ENCODE measurements at places on chromosomes 5 and 9. TPM values are rescaled to one million over a fixed set of nuclear protein-coding genes. Genes with fewer than 3 reads are reported as not detected.

RXRA gene
- 74.6 TPM for polyA plus RNA-seq

PCDHGA7 gene
- polyA plus RNA-seq: 0.69 TPM

TERT gene
- 4.0 TPM for polyA plus RNA-seq

GALNT12 gene
- polyA plus RNA-seq: 45.6 TPM

DAB2IP gene
- 33.0 TPM for polyA plus RNA-seq

FIBCD1 gene
- polyA plus RNA-seq: 1.5 TPM

VLDLR gene
- polyA plus RNA-seq: 9.1 TPM

FOXI1 gene
- polyA plus RNA-seq: 0.03 TPM

PRUNE2 gene
- polyA plus RNA-seq: 68.1 TPM

GLRA1 gene
- polyA plus RNA-seq: 0.03 TPM

ACTBL2 gene
- 0.01 TPM for polyA plus RNA-seq

PCDHB6 gene
- polyA plus RNA-seq: 0.96 TPM

RNF208 gene
- polyA plus RNA-seq: 11.0 TPM

SLC1A1 gene
- 42.5 TPM for polyA plus RNA-seq

GPR151 gene
- polyA plus RNA-seq: 0.04 TPM

PTGR1 gene
- polyA plus RNA-seq: 88.5 TPM

PGM5 gene
- polyA plus RNA-seq: 26.4 TPM

CCDC127 gene
- polyA plus RNA-seq: 6.9 TPM

IL3 gene
- not detected for polyA plus RNA-seq

PKD2L2 gene
- 0.15 TPM for polyA plus RNA-seq

NUP155 gene
- polyA plus RNA-seq: 16.3 TPM

LHX2 gene
- polyA plus RNA-seq: 0.12 TPM

PCDHB5 gene
- polyA plus RNA-seq: 2.1 TPM

SMIM27 gene
- polyA plus RNA-seq: 14.6 TPM

TMED9 gene
- polyA plus RNA-seq: 119 TPM

SLC46A2 gene
- polyA plus RNA-seq: 0.43 TPM

PPP3R2 gene
- 0.01 TPM for polyA plus RNA-seq

TIMD4 gene
- 1.5 TPM for polyA plus RNA-seq

TMEM8B gene
- 33.8 TPM for polyA plus RNA-seq

PPP6C gene
- 28.7 TPM for polyA plus RNA-seq

TTC16 gene
- polyA plus RNA-seq: 0.03 TPM

RGS7BP gene
- polyA plus RNA-seq: 1.1 TPM
